HS-5 (cell line): ENCODE measurements at places on chromosomes 2 and 18.
A peak's percentile ranks its signal among the peaks of the same experiment; 100 is the strongest.

DNA sequence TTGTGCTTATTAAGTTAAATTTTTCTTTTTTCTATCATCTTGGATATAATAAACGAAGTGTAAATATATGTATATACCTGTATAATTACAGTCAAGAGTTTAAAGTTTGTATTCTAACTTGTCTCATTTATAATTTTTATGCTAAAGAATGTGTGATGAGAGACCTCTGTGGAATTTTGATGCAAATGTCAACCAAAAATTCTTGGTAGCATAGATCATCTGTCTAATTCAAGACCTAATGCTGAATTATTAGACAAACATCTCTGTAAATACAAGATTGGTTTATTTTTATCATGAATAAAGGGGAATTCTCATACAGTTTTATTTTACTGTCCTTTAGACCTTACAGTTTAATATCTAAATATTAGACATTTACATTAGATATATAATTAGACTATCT is 149.2 kb upstream of the VWC2L start:
- peak; percentile 28 for DNase-seq

DNA sequence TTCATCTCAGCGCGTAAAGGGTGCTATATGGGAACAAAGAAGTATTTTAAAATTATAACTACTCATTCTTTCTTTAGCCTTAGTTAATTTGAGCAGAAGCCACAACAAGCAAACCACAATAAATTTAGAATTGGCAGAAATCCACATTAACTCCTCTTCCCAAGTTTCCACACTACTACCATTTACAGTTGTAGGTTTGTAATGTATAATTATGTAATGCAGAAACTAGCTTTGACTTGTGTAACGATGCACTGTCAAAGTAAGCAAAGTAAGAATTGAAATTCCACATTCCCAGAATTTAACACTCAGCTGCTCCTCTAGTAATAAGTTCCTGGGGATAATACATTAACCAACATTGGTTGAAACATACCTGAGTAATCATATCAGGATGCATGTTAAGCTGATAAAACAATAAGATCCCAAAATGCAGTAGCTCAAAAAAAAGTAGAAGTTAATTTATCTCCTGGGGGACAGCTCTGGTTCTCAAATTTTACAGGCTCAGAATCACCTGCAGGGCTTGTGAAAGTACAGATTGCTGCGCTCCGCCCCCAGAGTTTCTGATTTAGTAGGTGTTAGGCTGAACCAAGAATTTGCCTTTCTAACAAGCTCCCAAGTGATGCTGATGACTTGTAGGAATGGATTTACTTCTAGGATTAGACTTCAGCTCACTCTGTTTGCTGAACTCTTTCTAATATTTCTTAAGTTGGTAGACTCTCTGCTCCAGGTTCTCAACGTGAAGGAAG is 9.9 kb downstream of the GRP start:
- no peak for DNase-seq

- no peak for DNase-seq
Measured at GRCh38 chr2:62292190-62292589, 96.3 kb downstream of the B3GNT2 start.

GRCh38 chr18:80202264-80202998 is 44.9 kb downstream of the PARD6G start:
- no peak for DNase-seq

- DNase-seq, result no peak
Measured at GRCh38 chr2:33104052-33104623, 157.4 kb downstream of the LTBP1 start.

- no peak for DNase-seq
Measured at GRCh38 chr18:5167831-5168230, 29.2 kb downstream of the AKAIN1 start.

DNA sequence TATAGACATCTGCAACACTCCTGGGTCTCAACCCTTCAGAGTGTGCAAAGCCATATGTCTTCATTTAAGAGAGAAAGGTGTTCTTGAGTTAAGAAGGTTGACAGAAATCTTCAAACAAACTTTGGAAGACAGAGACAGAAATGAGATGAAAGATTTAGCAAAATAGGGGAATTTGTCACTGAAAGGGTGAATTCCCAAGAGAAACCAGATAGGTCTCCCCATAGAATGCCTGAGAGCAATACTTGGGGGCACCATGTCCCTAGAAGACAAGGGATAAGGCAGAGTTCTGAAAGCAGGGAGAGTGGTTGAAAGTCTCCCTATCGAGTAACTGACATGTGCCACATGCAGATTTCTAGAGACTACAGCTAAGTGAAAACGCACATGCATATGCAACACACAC is 50.0 kb downstream of the AP1S3 start:
- no peak for DNase-seq

- DNase-seq, result no peak
Measured at GRCh38 chr2:88603146-88603545, 24.1 kb downstream of the EIF2AK3 start.

GRCh38 chr18:48317781-48318381 is 91.3 kb downstream of the ZBTB7C start:
- DNase-seq, result no peak

- no peak for DNase-seq
Measured at GRCh38 chr2:115779085-115779632, 1336.7 kb downstream of the DPP10 start.

- DNase-seq, result peak; percentile 25
Measured at GRCh38 chr2:84395820-84396219, 63.3 kb downstream of the SUCLG1 start.

DNA sequence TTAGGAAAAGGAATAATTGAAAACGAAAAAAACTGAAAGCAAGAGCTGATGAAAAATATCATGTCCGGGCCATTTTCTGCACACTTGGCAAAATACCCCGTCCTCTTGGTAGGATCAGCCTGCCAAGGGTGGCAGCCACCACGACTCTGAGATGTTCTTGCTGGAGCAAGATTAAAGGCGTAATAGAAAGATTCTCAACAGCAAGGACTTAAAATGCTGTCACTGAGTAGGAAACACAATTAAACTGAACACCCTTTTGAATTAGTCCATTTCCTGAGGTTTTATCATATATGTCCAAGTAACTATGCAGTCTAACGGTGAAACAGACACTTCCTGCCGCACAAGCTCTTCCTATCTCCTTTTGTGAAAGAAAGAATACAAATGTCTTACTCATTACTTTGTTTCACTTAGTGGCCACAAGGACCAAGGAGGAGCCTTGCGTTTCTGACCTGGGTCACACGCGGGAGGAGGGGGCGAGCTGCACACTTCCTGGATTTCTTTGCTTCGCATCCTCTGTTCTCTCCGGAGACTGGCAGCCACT is 222.7 kb downstream of the PIEZO2 start:
- peak; percentile 43 for DNase-seq

DNA sequence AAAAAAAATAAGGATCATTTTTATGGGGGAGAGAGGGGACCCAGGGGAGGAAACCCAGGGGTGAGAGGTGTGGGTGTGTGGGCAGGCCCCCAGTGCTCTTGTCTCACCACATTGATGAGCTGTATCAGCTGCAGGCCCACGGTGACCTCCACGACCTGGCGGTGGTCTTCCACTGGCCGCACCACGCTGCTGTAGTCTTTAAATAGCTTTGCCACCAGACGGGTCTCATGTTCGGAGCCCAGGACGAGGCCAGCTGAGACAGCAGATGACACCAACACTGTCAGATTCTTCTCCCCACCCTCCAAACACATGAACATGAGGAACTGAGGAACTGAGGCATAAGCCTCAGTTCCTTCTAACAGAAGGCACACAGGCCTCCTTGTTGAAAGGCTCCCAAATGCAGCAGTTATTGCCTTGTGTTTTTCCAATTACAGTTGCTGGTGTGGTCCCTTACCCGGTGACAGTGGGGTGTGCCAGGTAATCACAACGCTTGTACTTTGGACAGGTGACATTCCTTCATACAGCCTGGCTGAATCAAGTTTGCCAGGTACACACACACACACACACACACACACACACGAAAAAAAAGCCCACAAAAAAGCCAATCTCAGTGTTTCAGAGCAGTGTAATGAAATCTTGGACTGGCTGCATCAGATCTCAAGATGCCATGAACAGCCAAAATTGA is 4.7 kb downstream of the CHRNA1 start:
- DNase-seq, result no peak
